T-helper 9 cell (primary cell): ENCODE measurements at places on chromosomes 12 and 14.

GRCh38 chr12:107610021-107610859 is 75.4 kb upstream of the PWP1 start:
- DNase-seq, result no peak

- DNase-seq, result no peak
Measured at GRCh38 chr12:16581416-16581815, 24.5 kb downstream of the LMO3 start.

DNA sequence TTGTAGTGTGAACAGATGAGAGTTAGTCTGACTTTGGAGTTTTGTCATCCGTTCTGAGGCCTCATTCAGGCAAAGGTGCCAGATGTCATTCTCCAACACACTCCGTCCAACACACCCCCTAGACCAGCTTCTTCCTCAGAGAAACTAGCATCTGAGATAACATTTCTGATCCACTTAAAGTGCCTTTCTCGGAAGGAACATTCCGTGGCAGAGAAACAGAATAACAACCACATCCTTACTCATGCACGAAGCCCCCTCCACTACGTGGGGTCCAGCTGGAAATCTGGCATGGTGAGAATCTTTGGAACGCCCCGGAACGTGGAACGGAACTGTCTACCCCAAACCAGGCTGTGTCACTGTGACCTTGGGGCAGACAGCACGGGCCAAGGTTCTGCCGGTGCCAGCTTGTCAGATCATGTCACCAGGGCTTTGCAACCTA is 17.0 kb upstream of the BCL7A start:
- DNase-seq, result no peak

- DNase-seq, result peak; percentile 43
Measured at GRCh38 chr12:53232646-53233461, 845 bp upstream of the RARG start.

DNA sequence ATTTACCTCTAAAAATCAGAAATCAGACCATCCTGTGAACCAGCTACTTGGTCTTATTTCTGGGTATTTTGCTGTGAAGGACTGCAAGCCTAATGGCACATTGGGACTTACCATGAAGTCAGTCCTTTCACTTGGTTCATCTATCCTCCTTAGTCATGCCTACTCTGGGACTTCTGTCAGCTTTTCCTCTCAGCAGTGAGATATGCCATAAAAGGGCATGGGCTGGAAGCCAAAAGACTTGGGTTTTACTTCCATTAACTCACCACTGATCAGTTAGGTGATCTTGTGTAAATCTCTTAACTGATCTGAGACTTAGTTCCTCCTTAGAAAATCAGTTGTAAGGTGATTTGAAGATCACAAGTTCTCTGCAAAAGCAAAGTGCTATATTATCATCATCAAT is 116.5 kb downstream of the PAH start:
- no peak for DNase-seq

DNA sequence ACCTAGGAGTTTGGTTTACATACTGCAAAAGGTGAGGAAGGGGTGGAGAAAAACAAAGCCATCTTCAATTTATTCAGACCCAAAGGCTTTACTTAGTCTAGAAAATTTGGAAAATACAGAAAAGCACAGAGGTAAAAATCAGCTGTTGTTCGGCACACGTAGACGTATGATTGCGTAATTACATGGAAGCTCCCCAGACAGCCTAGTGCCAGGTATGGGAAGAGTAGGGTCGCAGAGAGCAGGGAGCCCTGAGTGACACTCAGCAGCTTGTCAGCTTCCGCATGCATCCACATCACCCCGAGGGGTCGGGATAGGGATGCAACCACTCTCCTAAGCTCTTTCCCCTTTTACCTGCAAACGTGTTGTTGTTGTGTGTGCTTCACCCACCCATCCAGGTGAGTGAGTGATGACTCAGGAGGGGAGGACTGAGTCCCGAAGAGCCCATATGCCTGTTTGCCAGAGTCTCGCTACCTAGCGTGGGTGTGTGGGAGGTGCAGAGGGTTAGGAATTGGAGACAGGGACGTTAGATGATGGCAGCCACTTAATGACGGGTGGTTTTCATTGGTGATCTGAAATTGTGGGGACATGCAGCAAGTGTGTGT is 20.1 kb downstream of the PIWIL1 start:
- DNase-seq, result no peak

DNA sequence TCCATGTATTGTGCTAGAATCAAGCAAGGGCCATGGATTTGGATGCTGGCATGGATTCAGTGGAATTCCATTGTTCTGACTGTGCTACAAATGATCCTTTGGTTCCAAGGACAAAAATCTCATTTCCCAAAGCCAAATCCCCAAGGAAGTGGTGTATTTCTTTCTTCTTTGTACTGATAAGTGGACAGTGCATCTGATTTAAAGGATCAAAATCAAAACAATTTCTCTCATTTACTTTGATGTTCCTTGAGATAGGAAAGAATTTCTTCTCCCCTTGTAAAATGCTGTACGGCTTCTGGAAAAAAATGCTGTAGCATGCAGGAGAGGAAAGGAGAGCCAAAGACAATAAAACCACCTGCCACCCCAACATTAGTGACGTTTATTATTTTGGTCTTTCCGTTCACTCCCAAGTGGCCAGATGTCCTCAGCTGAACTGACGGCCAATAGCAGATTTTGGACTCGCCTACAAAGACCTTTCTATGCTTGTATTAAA is 185.7 kb downstream of the PRKD1 start:
- no peak for DNase-seq

- DNase-seq, result no peak
Measured at GRCh38 chr12:9895215-9895971, 14.1 kb downstream of the KLRF2 start.

- DNase-seq, result no peak
Measured at GRCh38 chr12:42180990-42181596, 36.4 kb upstream of the GXYLT1 start.

DNA sequence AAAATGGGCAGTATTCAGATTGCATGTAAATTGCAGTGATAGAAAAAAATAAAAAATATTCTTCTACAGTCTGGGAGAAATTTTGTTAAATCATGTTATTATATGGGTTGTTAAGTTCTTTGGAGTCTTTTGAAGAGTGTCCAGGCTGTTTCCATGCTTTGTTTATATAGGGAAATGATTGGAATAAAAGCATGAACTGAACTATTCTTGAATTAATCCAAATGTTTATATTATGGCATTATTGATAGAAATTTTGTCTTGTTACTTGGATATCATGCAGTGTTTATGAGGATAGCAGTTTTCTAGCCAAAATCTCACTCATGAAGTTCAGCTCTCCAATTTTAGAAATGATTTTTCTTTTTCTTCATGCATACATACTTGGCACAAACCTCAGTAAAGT is 108.2 kb upstream of the NAV3 start:
- DNase-seq, result no peak

DNA sequence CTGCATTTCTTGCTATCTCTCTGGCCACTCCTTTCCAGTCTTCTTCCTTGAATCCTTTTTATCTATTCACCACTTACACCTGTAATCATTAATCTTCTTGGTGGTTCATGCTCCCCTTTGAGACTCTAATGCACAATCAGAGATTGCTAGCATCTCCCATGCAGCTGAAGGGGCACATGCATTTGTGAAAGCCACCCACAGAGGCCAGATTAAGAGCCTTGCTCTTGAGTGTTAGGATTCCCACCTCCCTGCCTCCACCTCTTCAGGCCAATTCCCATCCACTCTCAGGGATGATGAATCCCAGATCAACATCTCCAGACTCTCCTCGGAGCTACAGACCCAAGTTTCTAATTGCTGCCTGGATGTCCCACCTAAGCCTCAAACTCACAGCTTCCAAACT is 19.4 kb upstream of the KRT18 start:
- DNase-seq, result no peak
